T follicular helper cell (primary cell): ENCODE measurements at places on chromosomes 4 and X.
A peak's percentile ranks its signal among the peaks of the same experiment; 100 is the strongest.

GRCh38 chr4:135201081-135201480, 999.5 kb upstream of the PABPC4L start:
- no peak for DNase-seq

DNA sequence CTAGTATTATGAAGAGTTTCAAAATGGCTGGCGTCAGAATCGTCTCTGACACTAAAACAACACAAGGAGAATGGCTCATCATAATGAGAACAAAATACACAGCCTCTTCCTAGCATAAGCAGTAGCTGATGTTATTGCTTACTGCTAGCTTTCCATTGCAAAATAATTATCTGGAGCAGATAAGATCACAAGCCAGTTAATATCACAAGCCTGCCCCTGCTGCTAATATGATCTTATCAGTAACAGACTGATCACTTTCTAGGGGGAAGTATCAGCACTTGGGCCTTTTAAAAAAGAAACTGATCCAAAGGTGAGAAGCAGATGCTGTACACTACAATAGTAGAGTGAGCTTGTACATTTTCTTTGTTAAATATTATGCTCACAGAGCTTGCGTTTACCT, 554.8 kb upstream of the PABPC4L start:
- DNase-seq = no peak

DNA sequence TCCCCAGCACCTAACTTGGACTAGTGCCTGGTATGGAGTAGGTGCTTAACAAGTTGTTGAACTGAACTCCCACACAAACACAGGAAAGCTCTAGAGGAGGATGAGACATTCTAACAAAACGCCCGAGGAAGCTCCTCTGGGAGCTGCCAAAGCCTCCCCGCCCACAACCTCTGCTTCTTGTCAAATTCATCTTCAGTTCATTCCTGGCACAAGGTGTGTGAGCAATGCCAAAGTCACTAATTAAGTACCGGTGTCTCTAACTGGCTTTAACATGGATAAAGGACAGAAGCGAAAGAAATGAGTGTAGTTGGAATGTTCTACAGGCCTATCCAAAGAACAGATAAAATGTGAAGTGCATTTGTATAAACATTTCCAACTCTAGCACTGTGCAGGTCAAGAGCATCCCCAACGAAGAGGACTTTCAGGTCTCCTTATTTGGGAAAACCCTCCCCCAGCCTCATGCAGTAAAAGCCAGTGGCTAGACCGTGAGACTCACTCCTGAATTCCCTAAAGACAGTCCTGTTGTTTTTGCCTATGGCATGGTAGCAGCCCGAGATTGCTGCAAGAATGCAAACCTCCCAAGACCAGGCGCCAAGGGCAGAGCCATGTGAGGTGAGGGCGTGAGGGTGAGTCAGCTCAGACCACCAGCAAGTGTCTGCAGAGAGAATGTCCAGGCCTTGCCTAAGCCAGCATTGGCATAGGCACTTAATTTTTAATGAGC, 72.2 kb upstream of the KLF3 start:
- no peak for DNase-seq

DNA sequence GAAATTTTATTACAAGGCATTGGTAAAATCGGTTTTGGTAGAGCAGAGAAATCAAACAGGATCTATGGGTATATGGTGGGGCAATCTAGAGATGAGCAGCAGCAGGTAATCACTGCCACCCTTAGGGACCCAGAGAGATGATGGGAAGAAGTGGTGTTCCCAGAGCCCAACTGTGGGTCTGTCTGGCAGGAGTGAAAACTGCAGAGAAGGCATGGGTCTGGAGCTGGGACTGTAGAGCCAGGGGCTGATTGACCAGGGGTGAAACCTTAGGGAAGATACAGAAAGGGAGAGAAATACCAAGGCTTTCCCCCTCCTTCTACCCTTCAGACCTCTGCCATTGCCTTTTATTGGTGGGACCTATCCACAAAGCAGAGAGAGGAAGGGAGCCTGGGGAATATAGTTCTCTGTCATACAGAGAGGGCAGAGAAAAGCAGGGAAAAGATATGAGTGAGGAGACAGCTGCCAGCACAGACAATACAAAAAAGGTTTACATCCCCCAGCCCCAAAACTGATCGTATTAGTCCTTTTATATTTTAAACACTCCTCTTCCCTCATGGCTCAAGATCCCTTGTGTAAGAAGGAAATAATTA, 28.7 kb downstream of the PDLIM5 start:
- no peak for DNase-seq

DNA sequence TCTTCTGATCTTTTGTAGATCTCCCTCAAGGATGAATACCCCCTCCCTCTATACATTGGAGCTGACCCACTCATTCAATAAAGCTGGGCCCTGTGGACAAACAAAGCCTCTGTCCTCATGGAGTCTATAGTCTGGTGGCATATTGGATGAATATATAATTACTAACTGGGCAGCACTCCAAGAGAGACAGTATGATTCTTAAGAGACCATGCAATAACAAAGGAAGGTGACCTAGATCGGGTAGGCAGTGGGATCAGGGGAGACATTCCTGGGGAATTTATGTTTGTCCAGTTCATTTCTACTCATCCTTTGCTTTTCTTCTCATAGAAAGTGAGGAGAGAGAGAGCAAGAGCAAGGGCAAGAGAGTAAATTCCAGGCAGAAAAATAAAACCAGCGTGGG, 23.5 kb upstream of the CXCL13 start:
- DNase-seq = no peak

DNA sequence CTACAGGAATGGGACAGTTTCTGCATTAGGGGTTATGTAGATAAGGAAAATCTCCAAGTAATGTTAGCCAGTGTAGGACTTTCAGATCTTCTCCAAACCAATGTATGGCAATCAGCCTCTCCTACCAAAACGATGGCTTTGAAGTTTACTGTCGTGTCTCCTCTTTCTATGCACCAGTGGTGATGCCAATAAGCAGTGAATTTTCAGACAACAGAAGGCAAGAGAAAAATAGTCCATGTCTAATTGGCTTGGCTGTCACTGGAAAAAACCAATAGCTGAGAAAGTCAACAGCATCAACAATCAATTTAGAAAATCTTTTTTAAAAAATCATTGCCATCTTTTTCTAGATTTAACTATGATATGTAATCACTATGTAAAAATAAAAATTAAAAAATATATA, 35.0 kb downstream of the LIMCH1 start:
- DNase-seq = no peak

DNA sequence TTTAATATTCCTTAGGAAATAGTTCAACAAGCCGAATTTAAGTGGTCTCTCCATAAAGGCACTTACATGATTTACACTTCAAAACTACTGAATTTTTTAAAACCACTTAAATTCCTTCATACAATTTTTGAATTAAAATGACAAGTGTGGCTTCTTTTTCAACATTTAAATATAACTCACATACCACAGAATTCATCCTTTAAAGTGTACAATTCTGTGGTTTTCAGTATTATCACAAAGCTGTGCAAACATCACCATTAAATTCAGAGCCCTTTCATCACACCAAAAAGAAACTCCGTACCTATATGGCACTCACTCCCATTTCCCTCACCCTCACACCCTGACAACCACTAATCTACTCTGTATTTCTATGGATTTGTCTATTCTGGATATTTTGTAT, 200.9 kb upstream of the MAB21L2 start:
- no peak for DNase-seq

DNA sequence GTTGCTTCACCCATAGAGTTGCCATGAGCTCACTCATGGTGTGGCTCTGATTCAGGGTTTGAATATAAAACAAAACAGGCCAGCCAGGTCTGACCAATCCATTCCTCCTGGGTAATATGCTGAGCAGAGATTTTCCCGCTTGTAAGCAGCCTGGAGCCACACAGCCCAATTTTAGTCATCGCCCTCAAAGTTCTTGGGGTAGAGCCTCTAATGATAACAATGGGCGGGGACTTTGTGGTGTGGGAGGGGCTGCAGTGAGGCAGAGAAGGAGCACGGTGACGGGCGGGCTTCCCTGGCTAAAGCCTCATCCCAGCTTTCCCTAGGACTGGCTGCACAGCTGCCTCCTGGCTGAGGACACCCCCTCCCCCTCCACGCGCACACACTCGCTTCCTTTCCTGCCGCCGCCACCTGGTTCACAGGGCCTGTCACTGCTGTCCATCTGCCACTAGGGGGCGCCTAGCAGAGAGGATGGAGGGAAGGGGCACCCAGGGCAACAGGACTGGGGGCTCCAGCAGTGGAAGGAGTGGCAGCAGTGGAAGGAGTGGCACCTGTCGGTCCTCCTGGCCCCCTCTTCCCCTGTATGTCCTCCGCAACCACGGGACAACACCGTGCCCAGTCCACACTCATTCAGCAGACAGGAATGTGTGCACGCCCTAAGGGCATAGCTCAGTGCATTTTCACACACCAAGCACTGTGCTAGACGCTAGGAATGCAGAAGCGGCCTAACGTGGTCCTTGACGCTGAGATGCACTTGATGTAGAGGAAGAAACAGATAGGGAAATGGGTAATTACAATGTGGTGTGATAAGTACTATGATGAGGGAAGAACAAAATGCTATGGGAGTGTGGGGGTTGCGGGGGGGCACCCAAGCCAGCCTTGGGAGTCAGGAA, 26.8 kb downstream of the PRPS1 start:
- peak; percentile 56 for DNase-seq

DNA sequence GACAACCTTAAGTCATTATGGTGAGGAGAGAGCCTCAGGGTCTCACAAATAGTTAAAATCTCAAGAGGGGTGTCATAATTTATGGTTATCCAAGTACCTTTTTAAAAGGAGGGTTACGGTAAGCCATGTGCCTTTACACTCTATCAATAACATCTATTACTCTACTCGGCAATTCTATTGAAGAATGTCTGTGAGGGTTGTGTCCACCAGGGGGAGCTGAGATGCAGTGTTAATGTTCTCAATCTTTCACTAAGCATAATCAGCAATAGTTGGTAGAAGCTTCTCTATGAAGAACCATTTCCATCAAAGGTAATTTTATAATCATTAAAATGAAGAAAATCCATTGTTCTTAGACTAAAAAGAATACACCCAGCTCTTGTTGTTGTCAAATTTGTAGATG, 457.4 kb downstream of the CENPC start:
- peak; percentile 1 for DNase-seq

DNA sequence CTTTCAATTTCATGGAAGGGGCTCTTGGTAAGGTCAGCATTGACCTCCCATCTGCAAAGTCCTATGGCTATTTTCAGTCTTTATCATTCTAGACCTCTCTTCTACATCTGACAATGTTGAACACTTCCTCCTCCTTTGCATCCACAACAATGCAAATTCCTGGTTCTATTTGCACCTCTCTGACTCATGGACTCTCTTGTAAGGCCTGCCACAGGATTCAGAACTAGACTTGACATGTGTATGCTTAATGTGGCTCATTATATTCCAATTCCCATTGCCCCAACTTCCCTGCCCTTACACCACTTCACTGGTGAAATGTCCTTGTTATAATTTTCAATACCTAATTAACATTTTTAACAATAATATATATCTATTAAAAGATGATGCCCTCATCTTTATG, 314.3 kb upstream of the FGF13 start:
- no peak for DNase-seq

DNA sequence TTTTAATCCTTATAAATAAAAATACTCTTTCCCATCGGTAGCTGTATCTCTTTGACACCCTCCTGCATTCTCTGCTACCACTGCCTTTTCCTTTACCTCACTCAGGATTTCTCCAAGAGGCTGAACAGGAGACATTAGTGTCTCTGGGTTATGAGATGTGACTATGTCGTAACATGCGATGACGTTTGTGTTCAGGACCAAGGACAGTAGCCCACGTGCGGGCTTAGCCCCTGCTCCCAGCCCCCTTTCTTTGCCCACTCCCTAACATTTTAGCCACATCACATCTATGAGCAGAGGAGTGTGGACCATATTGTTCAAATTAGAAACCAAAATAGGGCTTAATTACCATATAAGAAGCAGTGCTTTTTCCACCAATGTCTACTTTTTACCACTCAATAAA, 369.3 kb downstream of the FBXW7 start:
- DNase-seq = no peak

- no peak for DNase-seq
These were observed 854.4 kb upstream of the INTU start for GRCh38 chr4:126778348-126778747.

DNA sequence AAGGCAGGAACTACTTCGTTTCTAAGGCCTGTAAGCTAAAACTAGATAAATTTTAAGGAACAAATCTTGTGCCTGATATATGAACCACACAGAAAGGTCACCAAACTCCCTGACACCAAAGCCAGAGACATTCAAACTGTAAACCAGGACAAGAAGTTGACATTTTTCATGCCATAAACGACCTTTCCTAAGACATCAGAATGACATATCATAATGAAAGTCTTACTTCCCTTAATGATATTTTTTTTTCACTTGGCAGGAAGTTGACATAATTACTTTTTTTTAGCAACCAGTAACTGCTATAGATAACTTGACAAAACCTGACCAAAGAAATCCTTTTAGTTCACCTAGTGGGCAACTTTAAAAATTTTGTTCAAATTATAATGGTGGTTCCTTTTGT, 231.5 kb upstream of the AGTR2 start:
- DNase-seq = no peak

- DNase-seq = no peak
These were observed 55.1 kb upstream of the INPP4B start for GRCh38 chr4:142901166-142901662.

DNA sequence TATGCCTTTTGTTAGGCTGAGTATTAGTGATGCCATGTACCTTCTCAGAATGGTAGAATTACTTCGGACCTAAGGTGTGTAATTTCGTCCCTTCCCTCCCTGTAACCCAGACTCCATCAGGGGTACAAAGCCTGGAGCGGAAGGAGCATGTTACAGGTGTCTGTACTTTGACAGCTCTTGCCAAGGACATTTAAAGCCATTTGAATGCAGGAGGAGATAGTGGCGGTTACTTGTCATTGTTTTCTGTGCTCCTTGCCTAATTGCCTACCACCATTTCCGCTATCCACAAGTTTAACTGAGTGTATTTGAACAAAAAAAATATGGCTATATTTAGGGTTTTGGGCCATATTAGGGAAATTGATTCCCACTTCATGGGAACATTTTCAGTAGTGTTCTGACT, 1.8 kb downstream of the FNIP2 start:
- DNase-seq = no peak

- no peak for DNase-seq
These were observed 48.2 kb downstream of the TMEM156 start for GRCh38 chr4:38983787-38984598.

DNA sequence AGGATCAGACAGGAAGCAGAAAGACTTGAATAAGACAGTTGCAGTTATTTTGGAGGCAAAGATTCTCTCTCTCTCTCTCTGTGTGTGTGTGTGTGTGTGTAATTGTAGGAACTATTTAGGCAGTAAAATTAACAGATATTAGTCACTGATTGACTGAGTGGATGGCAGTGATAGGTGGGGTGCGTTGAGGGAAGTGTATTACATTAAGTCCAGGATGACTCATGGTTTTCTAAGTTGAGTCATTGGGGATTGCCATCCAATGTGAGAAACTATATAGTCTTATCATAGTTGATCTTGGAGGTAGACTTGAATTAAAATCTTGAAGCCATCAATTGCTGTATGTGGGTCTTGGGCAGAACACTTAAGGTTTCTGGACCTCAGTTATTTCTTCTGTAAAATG, 75.4 kb downstream of the AR start:
- no peak for DNase-seq

- DNase-seq = no peak
These were observed 35.3 kb downstream of the HPGDS start for GRCh38 chr4:94307231-94307871.

GRCh38 chr4:2570551-2571222, 34.2 kb downstream of the FAM193A start:
- peak; percentile 12 for DNase-seq
